ENCODE measurements at places on chromosomes 5 and 9. TPM values are rescaled to one million over a fixed set of nuclear protein-coding genes. Genes with fewer than 3 reads are reported as not detected.
A peak's percentile ranks its signal among the peaks of the same experiment; 100 is the strongest.

OBP2B gene
- polyA plus RNA-seq, result not detected

HRH2 gene
- 0.90 TPM for polyA plus RNA-seq

GADD45G gene
- 7.9 TPM for polyA plus RNA-seq

TPD52L3 gene
- polyA plus RNA-seq, result not detected

ROPN1L gene
- not detected for polyA plus RNA-seq

C5orf47 gene
- polyA plus RNA-seq, result 0.14 TPM

NR5A1 gene
- not detected for polyA plus RNA-seq

HAVCR1 gene
- polyA plus RNA-seq, result not detected

- DNase-seq, result no peak
Observed at GRCh38 chr5:107146901-107147300, 523.8 kb downstream of the EFNA5 start.

DNA sequence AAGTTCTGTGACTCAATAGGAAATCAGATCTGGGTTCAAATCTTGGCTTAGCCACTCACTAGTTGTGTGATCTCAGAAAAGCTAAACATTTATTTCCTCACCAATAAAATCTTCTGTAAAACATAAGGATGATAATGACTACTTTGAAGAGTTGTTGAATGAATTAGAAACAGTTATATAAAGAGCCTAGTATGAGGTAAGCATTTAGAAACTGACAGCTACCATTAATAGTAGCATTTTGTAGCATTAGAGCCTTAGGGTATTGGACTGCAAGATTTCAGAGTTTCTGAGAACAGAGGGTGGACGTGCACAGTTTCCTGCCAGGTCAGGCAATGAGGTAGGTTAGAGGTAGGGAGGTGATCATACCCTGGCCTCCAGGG lies 293.2 kb downstream of the CWC27 start:
- no peak for DNase-seq

DNA sequence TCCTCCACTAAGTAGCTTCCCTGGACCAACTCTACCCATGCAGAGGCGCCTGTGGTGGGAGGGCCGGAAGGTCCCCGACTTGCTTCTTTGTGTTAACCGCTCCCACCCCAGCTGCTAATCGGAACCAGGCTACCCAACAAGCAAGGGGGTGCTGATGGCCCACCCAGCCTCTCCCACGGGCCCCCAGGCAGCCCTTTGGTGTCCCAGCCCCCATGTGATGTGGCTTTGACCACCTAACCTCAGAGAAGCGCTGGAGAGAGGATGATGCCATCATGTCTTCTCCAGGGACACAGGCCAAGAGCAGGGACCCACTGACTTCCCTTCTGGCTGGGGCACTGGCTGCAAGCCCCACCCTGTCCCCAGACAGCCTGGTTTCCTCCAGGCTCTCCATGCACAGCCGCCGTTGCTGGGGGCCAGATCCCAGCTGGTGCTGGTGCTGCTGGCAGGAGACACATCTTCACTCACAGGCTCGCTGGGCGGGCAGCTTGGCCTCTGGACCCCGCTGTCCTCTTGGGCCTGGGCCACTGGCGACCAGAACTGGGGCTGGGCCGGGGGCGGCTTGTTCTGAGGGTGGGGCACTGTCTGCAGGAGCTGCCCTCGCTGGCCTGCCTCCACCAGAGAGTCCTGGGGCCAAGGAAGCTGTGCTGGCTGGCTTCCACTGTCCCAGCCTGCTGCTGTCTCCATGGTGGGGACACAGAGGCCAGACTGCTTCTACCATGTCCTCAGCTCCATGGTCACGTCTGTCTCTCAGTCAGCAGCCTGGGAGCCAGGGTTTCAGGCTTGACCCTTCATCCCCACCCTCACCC lies 27.8 kb downstream of the LAMC3 start:
- no peak for DNase-seq

- no peak for DNase-seq
Observed at GRCh38 chr9:78278177-78278777, 18.6 kb upstream of the PSAT1 start.

- DNase-seq, result no peak
Observed at GRCh38 chr9:9951556-9952160, 661.1 kb downstream of the PTPRD start.

DNA sequence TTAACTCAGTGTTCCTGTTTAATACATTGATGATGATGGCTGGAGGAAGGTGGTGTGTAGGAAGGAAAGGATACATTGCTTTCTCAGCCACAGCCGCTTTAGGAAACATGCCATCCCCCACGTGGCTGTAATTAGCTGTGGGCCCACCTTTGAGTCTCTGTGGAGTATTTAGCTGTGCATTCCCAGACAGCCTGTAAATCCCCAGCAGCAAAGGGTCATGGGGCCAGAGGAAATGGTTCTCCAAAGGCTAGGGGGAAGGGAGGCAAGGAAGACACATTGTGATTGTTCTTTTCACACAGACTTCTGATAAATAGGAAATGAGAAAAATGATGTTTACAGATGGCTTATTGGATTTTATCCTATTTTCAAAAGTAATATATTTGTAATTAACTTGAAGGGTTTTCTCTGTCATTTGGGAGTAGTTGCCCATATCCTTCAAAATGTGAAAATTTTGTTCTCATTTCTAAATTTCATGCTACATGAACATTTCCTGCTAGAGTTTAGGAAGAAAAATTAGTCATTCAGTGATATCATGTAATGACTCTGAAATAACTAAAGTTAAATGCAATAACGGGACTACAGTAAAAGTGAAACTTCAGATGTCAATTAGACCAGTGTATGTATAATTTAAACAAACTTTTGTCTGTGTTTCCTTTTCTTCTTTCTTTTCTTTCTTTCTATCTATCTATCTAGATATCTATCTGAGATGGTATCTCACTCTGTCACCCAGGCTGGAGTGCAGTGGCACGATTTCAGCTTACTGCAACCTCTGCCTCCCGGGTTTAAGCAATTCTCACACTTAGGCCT lies 24.3 kb upstream of the F2R start:
- no peak for DNase-seq

DNA sequence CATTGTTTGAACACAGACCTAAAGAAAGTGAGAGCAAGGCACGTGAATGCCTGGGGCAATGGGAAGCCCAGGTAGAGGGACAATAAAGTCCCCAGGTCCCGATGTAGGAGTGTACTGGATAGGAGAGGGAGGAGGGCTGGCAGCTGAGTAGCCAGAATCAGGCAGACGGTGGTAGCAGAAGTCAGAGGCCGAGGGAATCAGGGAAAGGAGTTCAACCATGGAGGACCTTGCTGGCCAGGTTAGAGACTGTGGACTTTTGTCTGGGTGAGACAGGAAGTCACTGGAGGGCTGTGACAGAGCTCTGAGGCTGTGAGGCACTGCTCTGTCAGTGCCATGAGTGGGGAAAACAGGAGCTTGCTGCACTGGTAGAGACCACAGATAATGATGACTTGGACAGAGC lies 248.2 kb downstream of the EFNA5 start:
- no peak for DNase-seq

DNA sequence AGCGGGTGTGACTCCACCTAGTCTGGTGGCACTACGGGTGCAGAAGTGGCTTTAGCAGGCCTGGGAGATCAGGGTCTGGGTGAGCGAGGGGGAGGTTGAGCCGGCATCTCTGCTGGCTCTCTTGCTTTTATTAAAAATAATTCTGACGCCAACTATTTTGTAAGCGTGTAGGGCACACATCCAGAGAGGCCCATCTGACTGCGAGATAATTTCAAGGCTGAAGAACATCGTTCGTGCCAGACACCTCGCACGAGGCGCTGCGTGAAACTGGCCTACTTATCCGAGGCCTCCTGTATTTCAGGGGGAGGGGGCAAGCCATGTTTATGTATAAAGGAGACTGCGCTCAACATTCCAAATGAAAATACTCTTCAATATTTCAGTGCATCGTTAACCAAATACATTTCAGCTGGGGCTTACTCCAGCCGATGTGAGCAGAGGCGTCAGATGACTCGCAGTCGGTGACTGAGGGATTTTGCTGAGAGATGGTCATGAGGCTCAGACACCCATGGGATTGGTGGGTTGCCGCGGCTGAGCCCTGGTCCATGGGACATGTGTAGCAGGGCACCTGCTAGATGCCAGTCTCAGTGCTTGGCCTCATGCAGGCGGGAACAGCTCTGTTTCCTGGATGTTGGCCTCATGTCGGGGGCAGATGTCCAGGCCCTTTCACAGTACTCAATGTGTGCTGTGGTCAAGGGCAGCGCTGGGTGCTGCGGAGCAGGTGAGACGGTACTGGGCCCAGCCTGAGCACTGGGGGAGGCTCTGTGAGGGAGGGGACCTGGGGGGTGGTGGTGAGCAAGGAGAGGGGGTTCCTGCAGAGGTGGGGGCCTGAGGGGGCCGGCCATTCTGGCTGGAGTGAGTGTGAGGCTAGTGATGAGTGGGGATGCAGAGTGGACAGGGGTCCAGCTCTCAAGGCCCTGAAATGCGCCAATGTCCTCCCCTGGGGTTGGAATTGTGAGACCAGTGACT lies 201.5 kb downstream of the DAB2IP start:
- peak; percentile 32 for DNase-seq

DNA sequence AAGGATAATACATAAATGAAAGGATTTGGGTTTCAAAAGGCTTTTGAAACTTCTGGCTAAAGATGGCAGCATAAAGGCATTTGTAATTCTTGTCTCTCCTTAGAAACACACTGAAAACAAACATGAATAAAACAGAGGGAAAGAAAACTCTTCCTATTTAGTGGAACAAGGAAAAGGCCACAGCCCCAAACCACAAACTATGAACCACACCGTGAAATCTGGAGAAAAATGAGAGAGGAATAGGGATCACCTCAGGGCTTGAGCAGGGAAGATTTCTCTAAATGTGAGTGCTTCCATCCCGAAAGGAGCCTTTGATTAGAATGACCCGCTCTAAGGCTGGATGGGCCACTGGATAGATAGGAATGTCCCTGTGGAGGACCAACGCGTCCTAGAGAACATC lies 119.6 kb downstream of the SEC61B start:
- no peak for DNase-seq

- DNase-seq, result no peak
Observed at GRCh38 chr9:134794663-134795370, 85.8 kb upstream of the FCN2 start.

DNA sequence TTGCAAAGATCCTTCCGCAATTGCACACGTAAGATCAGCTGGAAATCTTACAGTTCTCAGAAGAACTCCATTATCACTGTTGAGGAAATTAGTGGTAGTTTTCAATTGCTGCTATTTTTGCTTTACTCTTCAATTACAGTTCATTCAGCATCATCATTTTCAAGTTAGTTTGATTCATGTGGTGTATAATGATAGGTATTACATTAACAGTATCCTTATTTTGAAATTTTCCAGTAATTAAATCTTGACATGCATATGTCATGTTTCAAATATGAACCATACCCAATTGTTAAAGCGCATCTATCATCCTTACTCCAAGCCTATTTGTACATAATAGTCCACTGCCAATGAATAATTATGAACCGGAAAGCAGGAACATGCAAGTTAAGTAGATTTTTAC lies 60.3 kb downstream of the NR6A1 start:
- DNase-seq, result no peak

DNA sequence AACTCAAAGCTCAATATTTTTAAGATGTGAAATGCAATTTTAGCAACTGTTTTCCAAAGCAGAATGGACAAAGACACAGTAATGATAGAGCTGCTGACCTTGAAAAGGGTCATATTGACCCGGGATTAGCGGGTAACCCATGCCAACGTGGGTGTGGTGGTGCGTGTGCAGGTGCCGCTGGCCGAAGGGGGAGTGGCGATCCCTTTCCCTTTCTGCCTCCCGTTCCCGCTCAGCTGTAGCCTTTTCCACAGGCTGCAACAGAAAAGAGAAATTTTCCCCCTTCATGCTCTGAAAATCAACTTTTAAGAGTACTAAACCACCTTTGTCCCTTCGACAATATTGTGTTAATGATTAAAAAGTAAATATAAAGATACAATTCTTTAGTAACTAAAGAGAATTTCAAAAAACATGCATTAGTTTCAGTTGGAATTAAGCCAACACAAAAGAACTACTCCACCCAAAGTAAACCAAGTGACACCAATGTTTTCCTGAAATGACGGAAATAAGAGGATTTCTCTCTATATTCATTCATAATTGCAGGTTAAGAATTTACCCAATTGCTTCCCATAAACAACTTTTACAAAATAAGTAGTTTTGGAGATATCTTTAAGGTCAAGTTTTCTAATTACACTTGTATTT lies 105.2 kb downstream of the ZNF608 start:
- no peak for DNase-seq

DNA sequence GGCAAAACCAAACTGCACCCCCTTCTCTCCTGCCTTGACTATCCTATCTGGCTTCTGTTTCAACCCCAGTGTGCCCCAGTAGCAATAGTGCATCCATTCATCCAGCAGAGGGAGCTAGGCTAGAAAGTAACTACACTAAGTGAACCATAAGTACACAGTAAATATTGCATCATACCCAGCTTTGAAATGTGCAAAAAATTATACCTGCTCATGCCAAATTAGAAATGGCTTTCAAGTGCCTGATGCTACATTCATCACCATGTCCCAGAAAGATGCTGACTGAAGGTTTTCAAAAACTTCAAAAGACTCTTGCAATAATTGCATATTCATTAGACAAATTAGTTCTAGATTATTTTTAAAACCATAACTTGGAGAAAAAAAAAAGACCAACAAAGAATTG lies 153.5 kb downstream of the PRELID2 start:
- DNase-seq, result no peak

DNA sequence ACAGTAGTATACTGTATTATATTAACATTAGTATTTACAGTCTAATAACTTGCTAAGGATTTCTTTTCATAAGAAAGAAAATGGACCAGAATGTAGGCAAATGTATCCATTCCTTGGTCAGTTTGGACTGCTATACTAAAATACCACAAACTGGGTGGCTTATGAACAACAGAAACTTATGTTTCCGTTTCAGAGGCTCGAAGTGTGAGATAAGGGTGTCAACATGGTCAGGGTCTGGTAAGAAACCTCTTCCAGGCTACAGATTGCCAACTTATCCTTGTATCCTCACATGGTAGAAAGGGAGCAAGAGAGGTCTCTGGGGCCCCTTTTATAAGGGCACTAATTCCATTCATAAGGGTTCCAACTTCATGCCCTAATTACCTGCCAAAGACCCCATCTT lies 9.2 kb upstream of the ESM1 start:
- DNase-seq, result no peak

- DNase-seq, result no peak
Observed at GRCh38 chr5:76813982-76814562, 4.8 kb upstream of the F2RL1 start.

- DNase-seq, result no peak
Observed at GRCh38 chr9:68530618-68531017, 10.1 kb downstream of the TMEM252 start.

GRCh38 chr5:98982880-98983279 lies 54.1 kb upstream of the CHD1 start:
- DNase-seq, result no peak

GRCh38 chr9:130680836-130681768 lies 12.5 kb upstream of the EXOSC2 start:
- no peak for DNase-seq

DNA sequence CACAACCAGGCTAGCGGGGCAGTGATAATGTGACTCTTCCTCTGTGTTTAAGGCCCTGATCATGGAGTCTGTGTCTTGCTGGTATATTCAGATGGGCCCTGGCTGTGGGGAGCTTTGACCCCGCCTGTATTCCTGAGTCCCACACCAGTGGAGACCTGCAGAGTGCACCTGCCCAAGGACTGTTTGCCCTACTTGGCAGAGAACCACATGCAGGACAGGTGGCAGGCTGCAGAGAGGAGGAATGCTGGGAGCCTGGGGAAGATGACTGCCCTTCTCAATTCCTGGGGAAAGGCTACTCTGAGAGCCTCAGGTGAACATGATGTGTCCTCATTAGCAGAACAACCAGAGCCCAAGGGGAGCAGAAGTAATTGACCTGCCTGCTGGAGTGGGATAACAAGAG lies 36.2 kb downstream of the IARS1 start:
- no peak for DNase-seq
